ENCODE measurements at places on chromosomes 3 and 15. TPM values are rescaled to one million over a fixed set of nuclear protein-coding genes. Genes with fewer than 3 reads are reported as not detected.

PLA2G4B gene
- 1.4 TPM for total RNA-seq

ACTRT3 gene
- total RNA-seq: 1.4 TPM

UROC1 gene
- not detected for total RNA-seq

FBLN2 gene
- total RNA-seq: 185 TPM

MRPL3 gene
- total RNA-seq: 55.1 TPM

GNB4 gene
- total RNA-seq: 36.0 TPM

DLL4 gene
- 7.5 TPM for total RNA-seq

CRYBG3 gene
- total RNA-seq: 18.6 TPM

HSPBAP1 gene
- total RNA-seq: 3.0 TPM

ITIH3 gene
- total RNA-seq: 0.19 TPM

RETNLB gene
- not detected for total RNA-seq

REC114 gene
- total RNA-seq: not detected

FOXB1 gene
- total RNA-seq: not detected

- no peak for DNase-seq
Measured at GRCh38 chr15:98875309-98875708, 132.3 kb downstream of the PGPEP1L start.

GRCh38 chr15:79206940-79207339 is 75.6 kb upstream of the ANKRD34C start:
- no peak for DNase-seq

- no peak for DNase-seq
Measured at GRCh38 chr3:119359476-119360326, 65.5 kb downstream of the ARHGAP31 start.

GRCh38 chr15:61314427-61314826 is 85.3 kb upstream of the RORA start:
- DNase-seq: no peak

DNA sequence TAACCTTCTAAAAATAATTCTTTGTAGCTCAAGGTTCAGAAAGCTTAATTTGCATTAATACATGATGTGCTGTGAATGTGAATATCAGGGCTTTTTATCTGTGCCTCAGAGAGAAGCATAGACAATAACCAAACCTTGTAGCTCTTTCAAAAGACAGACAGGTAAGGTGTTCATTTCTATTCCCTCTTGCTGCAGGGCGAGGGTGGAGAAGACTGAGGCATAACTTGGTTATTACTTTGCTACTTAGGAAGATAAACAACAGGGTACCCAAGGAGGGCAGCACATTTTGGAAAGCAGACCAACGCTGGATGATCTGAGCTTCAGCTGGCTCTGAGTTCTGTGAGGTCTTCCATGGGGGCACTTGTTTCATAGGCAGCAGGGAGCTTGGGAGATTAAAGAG is 408.6 kb upstream of the RARB start:
- DNase-seq: no peak

DNA sequence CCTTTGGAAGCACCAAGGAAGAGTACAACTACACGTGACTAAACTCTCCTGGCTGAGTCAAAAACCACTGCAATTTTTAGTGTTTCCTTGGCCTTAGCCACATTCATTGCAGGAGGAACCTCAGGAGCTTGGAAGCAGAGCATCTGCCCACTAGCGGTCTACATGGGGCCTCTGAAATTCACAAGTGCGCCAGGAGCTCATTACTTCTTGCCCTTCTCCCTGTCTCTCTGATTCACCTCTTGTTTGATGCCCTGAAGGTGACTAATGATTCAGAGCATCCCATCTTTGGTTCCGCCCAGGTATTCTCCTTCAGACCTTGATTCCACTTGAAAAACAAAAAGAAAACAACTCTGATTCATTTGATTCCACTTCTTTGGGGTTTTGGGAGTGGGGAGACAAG is 201.1 kb upstream of the LPP start:
- DNase-seq: no peak

- peak; percentile 100 for DNase-seq
Measured at GRCh38 chr3:36993326-36994283, at the start of gene MLH1. Gene MLH1 (plus strand): TSS chr3:36993518. CDS start chr3:36993548, 30 bp downstream.

- no peak for DNase-seq
Measured at GRCh38 chr15:58598829-58599210, 150.7 kb downstream of the ADAM10 start.

GRCh38 chr3:96986241-96986640 is 171.8 kb downstream of the EPHA6 start:
- DNase-seq: no peak

DNA sequence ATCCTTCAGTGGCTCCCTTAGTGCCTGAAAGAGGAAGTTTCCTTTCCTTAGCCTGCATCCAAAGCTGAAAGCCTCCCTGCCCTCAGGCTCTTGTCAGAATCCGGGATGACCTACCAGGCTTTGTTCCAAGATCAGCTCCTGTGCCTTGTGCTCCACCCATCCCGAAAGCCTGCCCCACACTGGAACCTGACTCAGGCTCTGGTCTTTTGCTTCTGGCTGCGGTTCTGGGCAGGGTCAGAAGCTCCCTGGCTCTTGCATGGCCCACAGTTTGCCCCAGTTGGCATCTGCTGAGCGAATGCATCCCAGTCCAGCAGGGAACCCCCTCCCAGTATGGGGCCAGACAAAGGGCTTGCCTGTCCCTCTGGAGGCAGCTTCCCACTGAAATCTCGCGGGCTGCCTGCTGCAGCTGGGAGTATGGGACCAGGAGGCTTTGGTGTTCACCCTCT is 25.9 kb upstream of the KIF23 start:
- no peak for DNase-seq

DNA sequence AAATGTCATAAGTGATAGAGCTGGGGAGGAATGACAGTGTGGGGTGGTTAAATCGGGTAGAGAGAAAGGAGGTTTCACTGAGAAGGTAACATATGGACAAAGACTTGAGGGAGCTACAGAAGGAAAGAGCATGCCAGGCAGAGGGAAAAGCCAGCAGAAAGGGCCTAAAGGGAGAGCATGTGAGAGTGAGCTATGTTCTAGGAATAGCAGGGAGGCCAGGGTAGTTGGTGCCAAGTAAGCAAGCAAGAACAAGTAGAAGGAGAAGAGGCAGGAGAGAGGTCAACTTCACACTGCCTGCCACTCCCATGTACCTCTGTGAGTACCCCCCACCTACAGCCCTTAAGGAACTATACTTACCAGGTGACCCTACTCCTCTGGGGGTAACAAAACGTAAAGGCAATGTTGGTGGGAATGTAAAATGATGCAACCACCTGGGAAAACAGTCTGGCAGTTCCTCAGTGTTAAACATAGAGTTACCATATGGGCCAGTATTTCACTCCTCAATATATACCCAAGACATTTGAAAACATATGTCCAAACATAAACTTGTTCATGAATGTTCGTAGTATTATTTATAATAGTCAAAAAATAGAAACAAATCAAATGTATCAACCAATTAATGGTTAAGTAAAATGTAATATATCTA is 67.6 kb downstream of the SFMBT1 start:
- no peak for DNase-seq

GRCh38 chr3:67357610-67358458 is 296.6 kb downstream of the SUCLG2 start:
- no peak for DNase-seq

DNA sequence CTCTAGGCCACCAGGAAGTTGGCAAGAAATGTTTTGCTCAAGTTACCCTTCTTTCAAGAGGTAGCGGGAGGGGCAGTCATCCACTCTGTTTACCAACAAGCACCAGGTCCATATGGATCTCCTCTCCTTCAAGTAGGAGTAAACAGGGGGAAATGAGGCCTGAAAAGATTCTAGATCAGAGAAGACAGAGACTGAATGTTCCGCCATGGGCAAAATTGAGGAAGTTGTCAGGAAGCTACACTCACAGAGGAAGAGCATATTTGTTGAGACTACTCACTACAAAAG is 81.6 kb downstream of the KLF15 start:
- DNase-seq: no peak
